ENCODE measurements at places on chromosomes 2 and 18.

DNA sequence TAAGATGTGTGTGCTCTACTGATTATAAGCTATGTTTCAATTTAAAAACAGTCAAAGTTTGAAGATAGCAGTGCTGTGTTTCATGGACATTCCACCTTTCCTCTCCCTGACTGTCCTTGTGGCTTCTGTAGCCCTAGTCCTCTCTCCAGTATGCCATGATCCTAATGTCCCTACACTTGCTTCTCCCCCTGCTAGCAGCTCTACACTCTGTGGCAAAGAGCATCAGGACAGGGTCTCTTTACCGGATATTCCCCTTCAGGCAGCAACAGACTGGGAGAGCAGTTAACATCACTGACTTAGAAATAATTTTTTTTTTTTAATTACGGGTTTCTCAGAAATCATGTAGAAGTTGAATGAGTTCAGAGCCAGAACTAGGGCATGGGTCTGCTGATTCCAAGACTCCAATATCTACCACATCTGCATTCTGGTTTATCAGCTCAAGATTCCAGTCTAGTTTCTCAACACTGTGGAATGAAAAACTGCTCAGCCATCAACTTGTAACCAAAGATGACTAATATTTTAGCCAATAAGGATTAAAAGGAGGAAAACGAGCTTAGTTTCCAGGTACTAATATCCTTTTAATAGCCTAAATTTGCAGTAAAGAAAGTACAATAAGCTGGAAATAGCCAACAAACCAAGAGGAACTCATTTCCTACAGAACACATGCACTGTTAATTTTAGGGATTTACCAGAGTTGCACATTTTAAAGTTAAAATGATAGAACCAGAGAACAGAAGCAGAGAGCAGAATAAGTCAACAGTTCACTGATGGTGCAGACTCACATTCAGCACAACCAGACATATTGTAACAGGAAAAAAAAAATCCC lies 45.2 kb downstream of the TMEM131 start:
- DNase-seq: no peak

- DNase-seq: no peak
These were observed 69.9 kb upstream of the CHAC2 start for GRCh38 chr2:53697686-53698085.

- DNase-seq: no peak
These were observed 194.6 kb downstream of the GPD2 start for GRCh38 chr2:156630579-156631337.

DNA sequence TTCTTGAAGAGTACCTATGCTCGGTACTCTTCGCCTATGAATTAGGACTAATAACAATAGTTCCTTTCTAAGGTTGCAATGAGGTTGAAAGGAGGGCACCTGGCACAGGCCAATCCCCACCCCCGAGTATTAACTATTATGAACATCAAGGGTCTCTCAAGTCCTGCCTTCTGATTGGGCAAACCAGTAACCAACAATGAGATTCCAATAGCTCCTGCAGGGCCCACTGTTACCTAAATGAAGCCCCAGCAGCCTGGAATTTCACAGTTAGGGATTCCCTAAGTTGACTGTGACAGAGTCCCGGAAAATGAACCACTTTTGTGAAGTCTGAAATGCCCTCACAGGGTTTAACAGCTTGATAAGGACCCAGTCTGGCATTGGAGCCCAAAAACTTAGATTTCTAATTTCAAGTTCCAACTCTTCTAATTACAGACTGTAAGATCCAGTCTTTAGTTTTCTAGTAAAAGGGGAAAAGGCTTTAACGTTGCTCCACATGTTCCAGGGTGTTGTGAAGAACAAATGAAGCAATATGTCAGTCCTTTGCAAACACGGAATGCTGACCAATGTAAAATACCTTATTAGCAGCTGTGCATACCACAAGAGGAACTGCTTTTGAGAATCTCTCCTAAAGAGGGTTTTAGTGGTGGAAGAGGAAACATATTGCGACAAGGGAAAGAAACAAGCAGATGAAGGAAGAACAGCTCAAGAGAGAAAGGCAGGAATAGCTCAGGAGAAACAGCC lies 277.7 kb upstream of the MAP2 start:
- no peak for DNase-seq

GRCh38 chr2:71934320-71934593 lies 213.4 kb downstream of the CYP26B1 start:
- DNase-seq: peak; percentile 10

DNA sequence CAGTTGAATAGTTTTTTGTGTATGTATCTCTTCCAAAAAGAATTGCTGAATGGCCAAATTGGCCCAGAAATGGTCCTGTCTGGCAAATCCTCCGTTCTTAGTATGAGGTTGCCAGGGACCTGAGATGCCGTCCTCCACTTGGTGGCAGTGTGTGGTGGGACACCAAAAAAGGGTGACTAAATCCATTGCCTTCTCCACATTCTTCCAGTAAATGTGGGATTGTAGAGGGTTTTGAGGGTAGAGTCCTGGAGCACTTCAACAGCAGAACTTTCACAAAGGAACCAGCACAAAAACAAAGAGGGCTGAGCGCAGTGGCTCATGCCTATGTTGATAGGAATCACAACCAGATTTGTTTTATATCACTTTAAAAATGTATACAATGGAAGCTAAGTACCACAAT lies 199.9 kb downstream of the BCL2 start:
- DNase-seq: no peak

All from adrenal gland (tissue), 19 donors.